Activated naive CD8-positive, alpha-beta T cell treated with anti-CD3 and anti-CD28 coated beads, Interleukin-2, amount 10 ng/mL, durations not matched to agents 7 days and 5 days (primary cell): ENCODE measurements at places on chromosomes 5 and 9.

GRCh38 chr5:79183011-79183410 lies 52.9 kb upstream of the JMY start:
- no peak for DNase-seq

DNA sequence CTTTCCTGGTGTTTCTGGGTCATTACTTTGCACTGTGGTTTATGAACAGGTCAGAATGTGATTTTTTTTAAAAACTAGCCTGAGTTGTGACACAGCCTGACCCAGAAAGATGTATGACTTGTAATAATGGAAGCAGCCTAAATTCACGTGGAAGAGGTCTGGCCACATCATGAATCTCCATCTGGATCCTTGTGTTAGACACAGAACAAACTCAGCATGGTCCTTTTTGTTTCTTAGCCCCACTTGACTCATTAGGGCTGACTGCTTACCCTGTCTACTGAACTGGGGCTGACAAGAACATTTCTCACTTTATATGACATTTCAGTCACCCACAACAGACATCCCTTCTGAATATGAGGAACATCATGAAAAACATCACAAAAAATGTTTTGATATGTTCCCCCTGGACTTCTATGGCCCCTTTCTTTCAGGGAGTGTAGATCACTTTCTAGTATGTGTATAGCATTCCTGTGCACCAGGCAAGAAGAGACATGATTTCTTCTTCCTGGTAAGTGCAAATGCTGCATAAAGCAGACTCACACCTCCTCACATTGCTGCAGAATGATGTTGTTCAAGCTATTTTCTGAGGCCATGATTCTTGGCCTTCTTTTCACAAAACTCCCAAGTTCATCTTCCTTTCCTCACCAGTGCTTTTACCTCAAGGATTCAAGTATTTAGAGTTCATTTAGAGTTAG lies 52.3 kb downstream of the ZNF622 start:
- DNase-seq = no peak

- no peak for DNase-seq
Measured at GRCh38 chr9:72721067-72721466, 199.7 kb downstream of the TMC1 start.

- DNase-seq = no peak
Measured at GRCh38 chr5:82336226-82336958, 58.2 kb upstream of the RPS23 start.

- DNase-seq = no peak
Measured at GRCh38 chr9:113957351-113957750, 81.2 kb downstream of the ZNF618 start.

GRCh38 chr5:110333384-110333783 lies 393.1 kb downstream of the TMEM232 start:
- DNase-seq = no peak

DNA sequence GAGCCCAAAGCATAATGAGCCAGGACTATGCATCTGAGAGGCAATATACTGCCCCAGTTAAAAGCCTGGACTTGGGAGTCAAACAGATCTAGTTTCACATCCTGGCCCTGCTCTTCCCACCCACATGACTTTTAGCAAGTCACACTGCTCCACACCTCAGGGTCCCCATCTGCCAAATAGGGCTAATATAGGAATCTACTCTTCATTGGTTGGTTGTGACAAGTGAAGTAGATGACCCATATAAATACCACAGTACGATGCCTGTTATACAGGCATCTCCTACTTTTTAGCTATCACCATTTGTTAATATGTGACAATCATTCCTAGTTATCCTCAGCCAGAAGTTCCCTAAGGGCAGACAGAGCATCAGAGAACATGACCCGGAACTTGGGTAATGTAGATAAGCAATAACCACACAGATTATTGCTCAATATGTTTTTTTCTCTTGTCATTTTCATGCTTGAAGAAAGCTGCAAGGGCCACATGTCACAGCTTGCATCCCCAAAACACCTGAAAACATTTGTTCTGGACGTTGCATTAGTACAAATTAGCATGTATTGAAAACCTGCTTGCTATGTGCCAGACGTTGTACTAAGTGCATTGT lies 20.4 kb downstream of the ADAM19 start:
- no peak for DNase-seq

- DNase-seq = no peak
Measured at GRCh38 chr5:120550358-120550757, 86.3 kb downstream of the PRR16 start.

DNA sequence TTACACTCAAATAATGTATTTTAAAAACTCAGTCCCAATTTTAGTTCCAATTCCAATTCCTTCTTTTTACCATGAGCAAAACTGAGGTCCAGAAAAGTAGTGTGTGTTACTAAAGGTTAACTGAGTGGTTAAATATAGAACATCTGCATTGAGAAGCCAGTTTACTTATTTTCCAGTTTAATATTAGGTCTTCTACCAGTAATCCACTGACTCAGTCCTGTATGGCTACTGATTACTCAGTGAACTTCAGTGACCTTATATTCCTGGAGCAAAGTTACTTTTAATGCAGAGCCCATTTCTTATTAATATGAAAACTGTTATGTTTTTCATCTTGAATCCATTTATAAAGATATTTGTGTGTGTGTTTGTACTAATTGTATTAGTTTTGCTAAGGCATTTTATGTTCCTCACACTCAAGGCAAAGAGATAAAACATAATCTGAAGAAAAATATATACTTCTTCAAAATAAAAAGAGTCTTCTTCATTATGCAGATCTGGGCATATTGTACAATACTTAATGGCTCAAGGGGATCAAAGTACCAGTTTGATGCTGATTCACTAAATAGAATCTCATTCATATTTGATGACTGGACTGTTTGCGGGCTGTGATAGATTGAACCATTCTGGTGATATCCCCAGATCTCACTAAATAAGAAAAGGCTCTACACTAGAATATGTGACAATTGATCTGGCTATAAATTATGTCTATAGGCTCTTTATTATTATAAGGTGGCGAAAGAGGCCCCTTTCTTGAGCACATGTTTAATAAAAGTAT lies 60.8 kb downstream of the DMXL1 start:
- DNase-seq = no peak

DNA sequence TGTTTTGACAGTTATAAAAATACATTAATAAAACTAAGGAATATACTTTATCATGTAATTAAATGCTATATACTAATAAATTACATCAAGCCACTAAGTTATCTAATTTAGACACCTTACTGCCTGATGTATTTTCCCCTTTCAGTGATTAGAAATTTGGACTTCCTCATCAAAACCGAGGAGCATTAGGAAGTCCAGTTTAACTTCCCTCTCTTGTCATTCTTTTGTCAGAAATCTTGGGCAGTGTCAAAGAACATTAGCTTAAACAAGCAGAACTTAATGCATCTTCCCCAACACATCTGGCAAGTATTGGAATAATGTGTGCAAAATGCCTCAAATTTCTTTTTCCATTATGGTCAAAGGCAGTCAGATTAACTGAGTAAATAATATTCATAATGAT lies 81.6 kb downstream of the PLPP1 start:
- DNase-seq = no peak

- DNase-seq = no peak
Measured at GRCh38 chr9:123795336-123795735, 134.6 kb downstream of the DENND1A start.

DNA sequence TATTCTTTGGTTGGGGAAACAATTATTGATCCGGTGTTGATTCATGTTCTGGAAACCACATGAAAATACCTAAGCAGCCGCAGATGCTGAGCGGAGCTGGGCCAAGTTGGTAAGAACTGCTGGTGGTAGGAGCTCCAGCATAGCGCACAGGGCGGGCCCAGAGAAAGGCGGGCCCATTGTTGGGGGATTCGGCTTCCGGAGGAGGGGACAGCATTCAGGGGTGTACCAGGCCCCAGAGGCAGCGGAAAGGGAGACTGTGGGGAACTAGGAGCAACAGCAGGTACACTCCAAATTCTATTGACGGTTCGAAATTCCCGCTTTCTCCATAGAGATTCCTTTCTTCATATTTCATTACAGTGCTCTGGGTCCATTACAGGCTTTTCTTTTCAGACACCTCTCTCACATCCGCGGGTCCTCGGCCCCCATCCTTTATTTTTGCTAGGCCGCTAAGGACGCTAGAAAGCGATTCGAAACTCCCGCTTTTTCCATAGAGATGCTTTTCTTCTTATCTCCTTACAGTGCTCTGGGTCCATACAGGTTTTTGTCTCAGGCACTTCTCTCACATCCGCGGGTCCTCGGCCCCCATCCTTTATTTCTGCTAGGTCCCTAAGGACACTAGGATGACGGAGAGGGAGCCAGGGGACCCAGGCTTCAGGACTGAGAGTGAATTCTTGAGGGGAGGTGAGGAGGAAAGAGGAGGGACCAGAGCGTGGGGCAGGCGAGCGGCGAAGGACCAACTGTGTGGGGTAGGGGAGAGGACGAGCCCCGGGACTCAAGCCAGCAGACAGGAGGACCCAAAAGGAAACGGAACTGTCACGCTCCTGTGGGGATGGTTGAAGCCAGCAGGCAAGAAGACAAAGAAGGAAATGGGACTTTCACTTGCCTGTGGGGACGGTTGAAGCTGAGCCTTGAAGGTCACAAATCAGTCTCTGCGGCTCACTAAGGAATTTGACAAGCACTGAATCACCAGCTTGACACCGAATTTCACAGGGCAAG lies at the start of gene CCDC152:
Gene CCDC152, plus strand, starts transcription at position 213 of the 996 bp plus-strand sequence. CDS start 2,304 bp downstream, outside the sequence.
- peak; percentile 67 for DNase-seq

GRCh38 chr9:4126184-4126865 lies 173.5 kb downstream of the GLIS3 start:
- DNase-seq = no peak

DNA sequence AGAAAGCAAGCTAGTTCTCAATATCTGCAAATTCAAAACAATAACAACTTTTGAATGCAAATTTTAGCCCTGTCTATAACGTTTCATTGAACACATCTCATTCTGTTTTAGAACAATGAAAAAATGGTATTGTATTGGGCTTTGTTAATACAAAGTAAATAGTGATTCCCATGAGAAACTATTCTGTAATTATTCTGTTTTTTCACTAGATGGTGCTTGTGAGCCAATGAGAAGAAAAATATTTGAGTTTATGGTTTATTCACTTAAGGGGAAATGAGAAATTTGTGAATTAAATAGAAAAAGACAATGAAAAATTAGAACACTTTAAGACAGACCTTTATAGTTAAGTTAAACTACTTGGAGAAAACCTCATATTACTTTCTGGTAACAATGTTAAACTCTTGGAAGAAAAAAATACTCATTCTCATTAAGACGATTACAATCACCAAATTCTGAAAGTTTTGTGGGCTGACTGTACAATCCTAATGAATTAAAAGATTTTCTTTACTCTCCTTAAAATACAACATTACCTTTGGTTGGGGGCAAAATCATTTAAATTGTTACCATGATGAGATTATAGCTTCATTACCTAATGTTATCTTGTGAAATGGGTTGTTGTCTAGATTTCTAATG lies 127.0 kb downstream of the NNT start:
- DNase-seq = no peak

- no peak for DNase-seq
Measured at GRCh38 chr5:87313216-87313615, 45.5 kb downstream of the RASA1 start.

DNA sequence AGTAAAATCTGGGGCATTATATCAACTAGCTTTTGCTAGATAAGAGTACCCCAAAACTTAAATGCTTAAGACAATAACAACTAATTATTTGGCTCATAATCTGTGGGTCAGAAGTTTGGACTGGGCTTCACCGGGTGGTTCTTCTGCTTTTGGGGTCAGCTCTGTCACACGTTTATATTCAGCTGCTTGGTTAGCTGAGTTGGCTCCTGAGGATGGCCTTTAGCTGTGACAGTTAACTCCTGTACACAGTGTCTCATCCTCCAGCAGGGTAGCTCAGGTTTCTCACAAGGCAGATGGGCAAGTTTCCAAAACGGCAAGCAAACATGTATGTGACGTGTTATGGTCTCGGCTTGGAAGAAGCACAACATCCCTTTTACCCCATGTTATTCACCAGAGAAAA lies 488.2 kb downstream of the TLE4 start:
- no peak for DNase-seq

DNA sequence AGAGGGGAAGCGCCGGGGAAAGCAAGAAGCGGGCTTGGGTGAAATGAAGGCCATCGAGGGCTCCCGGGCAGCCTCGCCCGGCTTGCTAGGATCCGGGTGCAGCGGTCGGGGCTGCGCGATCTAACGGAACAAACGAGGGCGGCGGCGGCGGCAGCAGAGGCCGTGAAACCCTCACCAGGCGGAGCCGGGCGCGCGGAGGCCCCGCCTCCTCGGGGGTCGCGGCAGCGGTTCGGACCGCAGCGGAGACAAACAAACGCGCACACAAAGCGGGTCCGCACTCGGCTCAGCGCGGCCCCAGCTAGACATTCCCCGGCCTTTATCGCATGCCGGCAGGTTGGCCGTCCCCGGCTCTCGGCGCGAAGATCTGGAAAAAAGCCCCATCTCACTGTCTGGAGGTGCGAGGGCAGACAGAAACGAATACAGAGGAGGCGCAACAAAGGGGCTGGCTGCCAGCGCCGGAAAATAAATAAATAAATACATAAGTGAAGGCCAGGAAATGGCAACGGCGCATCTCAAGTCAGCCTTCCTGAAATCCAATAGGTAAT lies 10.5 kb upstream of the TRIM36 start:
- DNase-seq = peak; percentile 59

- no peak for DNase-seq
Measured at GRCh38 chr5:11646141-11646540, 258.1 kb downstream of the CTNND2 start.

DNA sequence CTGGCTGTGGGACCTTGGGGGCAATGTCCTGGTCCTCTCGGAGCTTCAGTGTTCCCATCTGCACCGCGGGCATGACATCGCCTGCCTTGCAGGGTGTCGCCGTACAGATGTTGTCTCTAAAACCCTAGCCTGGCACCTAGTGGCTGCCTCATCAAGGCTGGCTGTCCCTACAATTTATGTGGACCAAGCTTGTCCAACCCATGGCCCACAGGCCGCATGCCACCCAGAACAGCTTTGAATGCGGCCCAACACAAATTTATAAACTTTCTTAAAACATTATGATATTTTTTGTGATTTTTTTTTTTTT lies 18.3 kb upstream of the ASS1 start:
- no peak for DNase-seq

GRCh38 chr5:142938266-142938880 lies 168.2 kb downstream of the ARHGAP26 start:
- DNase-seq = no peak

GRCh38 chr9:20873240-20873865 lies 158.1 kb downstream of the HACD4 start:
- DNase-seq = no peak

- no peak for DNase-seq
Measured at GRCh38 chr9:131747352-131747751, 7.5 kb upstream of the RAPGEF1 start.

DNA sequence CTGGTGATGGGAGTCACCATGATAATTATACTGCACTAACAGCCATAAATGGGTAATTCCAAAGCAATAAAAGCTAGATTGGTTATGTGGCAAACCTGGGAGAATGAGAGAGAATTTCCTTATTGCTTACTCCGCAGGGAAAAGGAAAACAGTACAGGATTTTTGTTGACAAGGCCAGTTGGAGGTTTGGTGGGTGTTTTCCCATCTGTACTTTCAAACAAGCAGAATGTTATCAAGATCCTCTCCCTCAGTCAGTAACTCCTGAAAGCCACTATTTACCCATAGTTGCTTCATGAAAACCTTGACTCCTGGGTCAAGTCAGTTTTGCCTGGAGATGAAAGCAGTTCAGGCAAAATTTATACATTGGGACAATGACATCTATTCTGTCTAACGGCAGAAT lies 26.4 kb downstream of the IL9 start:
- DNase-seq = no peak
